GOT3 (cell line): ENCODE measurements at places on chromosomes 5 and 9.

GRCh38 chr5:76766746-76767145 is 50.8 kb downstream of the F2R start:
- DNase-seq: no peak

DNA sequence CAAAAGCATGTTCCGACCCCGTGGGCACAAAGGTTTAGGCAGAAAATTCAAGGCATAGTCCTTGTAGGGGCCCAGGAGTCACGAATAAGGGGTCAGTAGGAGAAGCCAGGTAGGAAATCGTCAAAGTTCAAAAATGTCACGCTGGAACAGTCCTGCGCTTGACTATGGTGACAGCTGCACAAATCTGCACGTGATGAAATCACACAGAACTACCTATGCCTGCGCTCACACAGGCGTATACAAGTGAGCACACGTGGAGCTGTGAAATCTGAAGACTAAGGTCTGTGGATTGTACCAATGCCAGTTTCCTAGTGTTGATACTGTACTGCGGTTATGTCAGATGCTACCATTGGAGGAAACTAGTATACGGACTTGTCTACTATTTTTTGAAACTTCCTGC is 303.1 kb upstream of the PANK3 start:
- no peak for DNase-seq

DNA sequence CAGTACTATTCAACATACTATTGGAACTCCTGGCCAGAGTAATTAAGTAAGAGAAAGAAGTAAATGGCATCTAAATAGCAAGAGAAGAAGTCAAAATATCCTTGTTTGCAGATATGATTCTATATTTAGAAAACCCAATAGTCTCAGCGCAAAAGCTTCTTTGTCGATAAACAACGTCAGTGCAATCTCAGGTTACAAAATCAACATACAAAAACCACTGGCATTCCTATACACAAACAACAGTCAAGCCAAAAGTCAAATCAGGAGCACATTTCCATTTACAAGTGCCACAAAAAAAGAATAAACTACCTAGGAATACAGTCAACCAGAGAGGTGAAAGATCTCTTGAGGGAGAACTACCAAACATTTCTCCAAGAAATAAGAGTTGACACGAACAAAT is 1901.9 kb upstream of the ACO1 start:
- DNase-seq: no peak

- DNase-seq: no peak
Measured at GRCh38 chr5:61674378-61674777, 342.3 kb downstream of the ZSWIM6 start.

DNA sequence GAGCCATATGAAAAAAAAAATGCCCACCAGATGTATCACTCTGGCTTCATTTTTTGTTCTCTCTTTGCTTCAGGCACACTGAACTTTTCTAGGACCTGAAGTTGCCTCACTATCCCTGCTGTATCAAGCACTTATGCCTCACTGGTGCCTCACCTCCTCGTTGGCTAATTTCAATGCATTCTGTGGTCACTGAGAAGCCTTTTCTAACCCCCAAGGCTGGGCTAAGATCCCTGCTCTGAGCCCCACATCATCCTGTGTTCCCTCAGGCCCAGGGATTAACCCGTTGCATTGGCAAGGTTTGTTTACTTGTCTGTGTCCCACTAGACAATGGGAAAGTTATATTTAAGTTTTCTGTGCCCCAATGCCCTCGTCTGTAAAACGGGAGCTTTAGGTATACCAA is 362.7 kb downstream of the OSTF1 start:
- DNase-seq: no peak

DNA sequence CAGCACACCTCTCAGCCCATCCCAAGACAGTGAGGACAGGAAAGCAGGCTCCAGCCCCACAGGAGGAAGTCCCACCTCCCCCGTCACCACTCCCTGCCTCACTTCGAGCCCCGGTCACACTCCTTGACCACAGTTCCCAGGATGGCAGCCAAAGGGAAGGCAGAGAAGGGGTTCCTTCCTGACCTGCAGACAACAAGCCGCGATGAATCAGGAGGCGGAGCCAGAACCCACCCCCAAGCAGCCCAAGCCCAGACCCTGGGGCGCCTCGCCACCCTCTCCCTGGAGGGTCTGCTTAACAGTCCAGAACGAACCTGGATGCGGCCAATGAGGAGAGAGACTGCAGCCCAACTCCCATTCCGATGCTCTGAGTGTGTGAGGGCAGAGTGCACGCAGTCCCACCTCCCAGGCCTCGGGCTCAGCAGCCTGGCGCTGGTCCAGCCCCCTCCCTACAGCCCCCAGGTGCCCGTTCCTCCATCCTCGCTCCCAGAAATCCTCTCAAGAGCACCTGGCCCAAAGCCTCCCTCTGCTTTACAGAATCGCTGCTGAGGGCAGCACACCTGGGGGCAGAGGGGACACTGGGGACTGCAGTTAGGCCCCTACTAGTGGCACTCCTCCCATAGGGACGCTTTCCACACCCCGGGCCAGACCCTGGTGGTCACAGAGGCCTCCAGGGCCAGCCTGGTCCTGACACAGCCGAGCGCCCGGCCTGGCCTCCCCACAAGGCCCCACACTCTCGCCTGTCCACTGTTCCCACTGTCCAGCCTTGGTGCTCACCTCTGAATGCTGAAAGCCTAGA is 69.6 kb upstream of the LRRTM2 start:
- DNase-seq: no peak

DNA sequence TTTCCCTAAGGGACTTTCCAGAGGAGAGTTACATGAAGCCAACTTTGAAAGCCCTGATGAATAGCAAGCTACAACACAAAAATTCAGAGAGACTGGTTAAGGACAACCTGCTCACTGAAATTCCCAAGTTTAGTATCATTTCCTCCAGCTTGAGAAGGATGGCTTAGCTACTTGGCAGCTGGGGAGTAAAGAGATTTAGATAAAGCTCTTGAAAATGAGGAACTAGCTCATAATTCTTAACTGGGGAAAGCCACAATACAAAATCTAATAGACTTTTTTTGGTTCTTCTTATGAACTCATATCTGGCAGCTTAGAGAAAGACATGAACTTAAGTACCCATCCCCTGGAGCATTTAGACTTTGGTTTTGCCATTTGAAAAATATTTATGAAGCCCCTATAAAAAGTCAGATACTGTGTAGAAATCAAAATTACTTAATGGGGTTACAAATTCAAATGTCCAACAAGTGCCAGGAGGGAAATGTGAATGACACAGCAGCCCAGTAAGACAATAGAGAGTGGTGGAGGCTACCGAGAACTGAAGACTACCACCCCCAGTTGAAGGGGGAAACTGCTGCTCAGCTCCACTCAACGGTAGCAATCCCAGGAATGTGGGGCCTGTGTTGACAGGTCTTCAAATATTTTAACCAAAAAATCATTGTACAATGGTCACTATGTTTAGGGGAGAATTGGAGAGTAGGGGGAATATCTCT is 79.4 kb upstream of the ADRB2 start:
- no peak for DNase-seq

- DNase-seq: no peak
Measured at GRCh38 chr9:93011114-93011513, 47.4 kb upstream of the SUSD3 start.

GRCh38 chr5:124537107-124537506 is 209.3 kb downstream of the ZNF608 start:
- DNase-seq: no peak

- DNase-seq: no peak
Measured at GRCh38 chr5:107937204-107937603, 266.5 kb upstream of the EFNA5 start.

- no peak for DNase-seq
Measured at GRCh38 chr5:144230806-144231205, 60.1 kb downstream of the KCTD16 start.

DNA sequence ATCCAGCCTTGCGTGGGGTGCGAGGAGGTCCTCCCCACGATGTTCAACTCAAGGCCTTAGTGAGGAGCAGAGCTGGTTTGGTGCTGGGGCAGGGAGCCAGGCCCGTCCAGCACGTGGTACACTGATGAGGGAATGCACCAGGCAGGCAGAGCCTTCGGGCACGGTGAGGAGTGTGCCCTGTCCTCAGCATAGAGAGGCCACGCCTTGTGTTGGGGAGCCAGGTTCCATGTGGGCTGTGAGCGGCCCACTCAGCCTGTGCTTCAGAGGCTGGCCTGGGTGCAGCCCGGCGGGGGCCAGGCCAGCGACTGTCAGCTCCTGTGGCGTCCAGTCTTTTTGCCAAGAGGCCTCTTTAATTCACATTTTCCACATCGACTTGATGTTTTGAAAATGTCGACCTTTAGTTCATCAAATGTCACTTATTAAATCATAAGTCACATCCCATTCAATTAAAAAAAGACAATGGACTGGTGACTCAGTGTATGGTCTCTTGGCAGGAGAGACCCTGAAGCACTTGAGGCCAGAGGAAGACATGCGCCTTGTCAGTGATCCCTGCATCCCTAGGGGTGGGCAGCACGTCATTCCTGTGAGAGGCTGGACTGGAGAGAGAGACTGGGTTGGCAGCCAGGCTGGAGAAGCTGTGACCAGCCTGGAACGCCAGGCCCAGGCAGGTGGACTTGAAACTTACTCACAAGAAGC is 21.7 kb downstream of the ERGIC1 start:
- DNase-seq: no peak

- no peak for DNase-seq
Measured at GRCh38 chr5:132737982-132738681, 786 bp upstream of the KIF3A start.

DNA sequence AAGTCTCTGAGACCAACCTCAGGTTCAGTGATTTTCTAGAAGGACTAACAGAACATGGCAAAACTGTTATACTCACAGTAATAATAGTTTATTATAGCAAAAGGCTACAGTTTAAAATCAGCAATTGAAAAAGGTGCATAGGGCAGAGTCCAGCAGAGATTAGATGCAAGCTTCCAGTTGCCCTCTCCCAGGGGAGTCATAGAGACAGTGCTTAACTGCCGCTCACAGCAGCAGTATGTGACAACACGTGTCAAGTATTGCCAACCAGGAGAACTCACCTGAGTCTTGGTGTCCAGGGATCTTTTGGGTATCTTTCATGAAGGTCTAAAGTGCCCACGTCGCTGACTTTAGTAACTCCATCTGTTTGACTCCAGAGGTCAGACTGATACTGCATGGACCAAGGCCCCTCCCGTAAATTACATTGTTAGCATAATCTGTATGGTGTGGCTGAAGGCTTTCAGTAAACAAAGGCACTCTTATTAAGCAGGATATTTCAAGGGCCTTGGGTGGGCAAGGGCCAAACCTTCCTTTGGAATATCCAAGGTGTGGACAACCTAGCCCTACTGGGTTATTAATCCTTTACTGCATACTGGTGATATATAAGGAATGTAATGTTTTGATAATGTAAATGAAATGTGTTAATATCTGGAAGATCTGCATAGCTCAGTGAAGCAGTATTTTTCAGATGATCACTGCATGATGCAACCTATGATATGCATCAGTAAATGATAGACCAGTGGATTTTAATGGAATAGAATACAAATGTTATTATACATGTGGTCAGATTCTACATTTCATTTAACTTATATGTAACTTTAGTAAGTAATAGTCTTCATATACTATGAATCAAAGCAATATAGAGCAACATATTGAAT is 44.0 kb downstream of the RASA1 start:
- DNase-seq: no peak

DNA sequence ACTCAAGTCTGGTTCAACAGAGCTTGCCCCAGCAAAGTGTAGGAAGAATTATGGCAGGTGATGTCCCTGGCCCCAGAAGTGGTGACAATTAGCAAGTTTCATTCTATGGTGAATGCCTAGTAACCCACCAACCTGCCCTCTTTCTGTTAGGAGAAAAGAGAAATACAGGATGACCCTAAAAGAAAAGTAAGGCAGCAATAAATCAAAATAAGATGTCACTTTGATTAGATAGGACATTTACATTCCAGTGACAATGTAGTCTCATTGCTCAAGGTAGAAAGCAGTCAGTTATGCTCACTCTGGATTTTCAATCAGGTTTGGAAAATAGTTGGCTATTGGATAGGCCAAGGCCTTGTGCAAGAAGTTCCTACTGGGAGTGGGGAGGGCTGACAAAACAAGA is 5.6 kb upstream of the HSPA9 start:
- DNase-seq: no peak

GRCh38 chr5:160183075-160183474 is 46.2 kb upstream of the FABP6 start:
- no peak for DNase-seq

DNA sequence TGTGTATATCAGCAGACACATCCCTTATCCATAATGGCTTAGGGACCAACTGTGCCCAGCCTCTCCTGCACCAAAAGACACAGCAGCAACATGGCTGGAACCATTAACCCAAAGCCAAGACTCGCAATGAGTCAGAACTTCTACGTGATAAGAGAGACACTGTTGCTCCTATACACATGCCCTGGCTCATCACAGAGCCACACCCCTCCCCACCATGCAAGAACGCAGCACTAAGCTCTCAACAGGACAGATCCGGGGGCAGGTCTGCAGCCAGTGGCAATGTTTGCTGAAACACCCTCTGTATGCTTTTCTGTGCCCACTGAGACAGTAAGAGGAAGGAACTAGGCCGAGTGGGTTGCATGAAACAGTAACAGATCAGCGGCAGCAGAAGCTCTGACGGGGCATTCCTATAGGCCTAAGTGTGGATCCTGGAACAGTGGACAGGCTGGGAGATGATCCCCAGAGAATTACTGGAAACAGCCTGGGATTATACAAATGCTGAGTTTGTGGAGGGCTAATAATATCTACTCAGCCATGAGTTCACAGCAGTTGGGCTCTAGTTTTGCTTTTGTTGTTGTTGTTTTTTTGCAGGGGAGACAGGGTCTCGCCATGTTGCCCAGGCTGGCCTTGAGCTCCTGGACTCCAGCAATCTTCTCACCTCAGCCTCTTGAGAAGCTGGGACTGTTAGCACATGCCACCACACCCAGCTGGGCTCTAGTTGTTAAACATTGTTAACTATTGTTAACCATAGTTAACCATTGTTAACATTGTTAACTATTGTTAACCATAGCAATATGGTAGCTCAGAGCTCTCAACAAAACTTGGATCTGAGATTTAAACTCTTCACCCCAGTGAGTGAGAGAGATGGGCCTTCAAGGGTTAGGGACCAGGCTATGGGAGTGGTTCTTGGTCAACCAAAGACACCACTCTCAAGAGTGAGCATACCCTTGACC is 41.0 kb downstream of the B4GALT1 start:
- DNase-seq: no peak

GRCh38 chr5:176658817-176659511 is 11.7 kb downstream of the TSPAN17 start:
- no peak for DNase-seq

GRCh38 chr5:135435467-135436330 is 11.4 kb downstream of the DCANP1 start:
- no peak for DNase-seq

GRCh38 chr5:169606279-169606678 is 22.7 kb downstream of the SPDL1 start:
- no peak for DNase-seq

- no peak for DNase-seq
Measured at GRCh38 chr9:110175275-110175968, 32.5 kb downstream of the C9orf152 start.

DNA sequence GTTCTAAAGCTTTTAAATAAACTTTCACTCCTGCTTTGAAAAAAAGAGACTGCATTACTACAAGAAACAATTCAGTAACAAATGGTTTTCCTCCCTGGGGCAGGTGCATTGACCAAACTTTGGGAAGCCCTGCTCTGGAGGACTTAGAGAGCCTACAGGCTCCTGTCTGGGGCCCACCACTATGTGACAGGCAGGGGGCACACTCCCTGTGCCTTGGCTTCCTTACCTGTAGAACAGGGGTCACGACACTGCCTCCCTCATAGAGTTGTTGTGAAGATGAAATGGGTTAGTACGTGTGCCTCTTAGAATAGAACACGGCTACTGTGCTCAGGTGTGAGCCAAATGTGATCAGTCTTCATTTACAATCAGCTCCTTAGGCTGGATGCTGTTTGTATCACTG is 130.1 kb downstream of the GPBP1 start:
- no peak for DNase-seq
